Psoas muscle (tissue), 8 donors: ENCODE measurements at places on chromosomes 1 and 21. TPM values are rescaled to one million over a fixed set of nuclear protein-coding genes. Genes with fewer than 3 reads are reported as not detected.
A peak's percentile ranks its signal among the peaks of the same experiment; 100 is the strongest.

DNA sequence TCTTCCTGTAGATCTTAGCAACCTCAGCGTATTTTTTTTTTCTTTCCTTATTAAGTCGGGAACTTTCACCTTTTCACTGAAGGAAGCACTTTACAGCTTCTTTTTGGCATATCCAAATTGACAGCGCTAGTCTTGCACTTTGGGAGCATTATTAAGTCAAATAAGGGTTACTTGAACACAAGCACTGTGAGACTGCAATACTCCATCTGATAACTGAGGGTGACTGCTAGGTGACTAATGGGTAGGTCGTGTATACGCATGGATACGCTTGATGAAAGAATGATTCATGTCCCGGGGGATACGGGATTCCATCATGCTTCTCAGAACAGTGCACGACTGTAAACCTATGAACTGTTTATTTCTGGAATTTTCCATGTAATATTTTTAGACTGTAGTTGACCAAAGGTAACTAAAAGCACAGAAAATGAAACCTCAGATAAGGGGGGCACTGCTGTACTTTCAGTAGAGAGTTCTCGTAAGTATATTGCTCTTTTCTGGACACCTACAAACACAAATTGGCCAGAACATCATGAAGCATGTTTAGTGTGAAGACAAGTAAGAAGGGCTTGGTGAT is 364.7 kb downstream of the SMYD3 start:
- H3K4me1 ChIP-seq = no peaks in the 10 kb centered on the region
- H3K4me3 ChIP-seq = no peak overlapping the region
- no peak overlapping the region for H3K27ac ChIP-seq
- H3K27me3 ChIP-seq = no peaks in the 10 kb centered on the region
- H3K36me3 ChIP-seq = no peaks in the 10 kb centered on the region
- no peak for DNase-seq

DNA sequence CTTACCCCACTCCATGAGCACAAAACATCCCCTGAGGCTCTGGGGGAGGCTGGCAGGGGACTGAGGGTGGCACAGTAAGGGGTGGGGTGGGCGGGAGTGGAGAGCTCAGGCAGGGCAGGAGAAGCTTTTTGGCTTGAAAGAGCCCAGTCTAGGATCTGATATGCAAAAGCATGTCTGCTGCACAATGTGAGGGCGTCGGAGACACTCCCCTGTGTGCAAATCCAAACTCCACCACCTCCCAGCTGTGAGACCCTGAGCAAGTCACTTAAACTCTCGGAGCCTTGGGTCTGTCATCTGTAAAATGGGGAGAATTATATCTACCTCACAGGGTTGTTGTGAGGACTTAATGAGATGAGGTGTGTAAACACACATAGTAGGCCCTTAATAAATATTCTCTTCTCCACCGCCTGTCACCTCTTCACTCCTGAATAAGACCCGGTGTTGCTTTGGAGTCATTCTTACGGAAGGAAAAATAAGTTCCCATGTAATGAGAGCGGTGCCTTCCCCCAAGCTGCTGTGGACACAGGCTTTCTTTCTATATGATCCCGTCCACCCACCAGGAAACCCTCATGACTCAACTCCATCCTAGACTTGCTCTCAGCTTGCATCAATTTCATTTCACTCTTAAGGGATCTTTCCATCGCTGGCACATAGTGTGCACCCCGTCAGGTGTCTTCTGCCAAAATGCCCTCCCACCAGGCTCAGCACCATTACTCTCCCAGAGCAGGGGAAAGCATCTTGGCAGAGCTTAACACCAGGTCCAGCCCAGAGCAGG is 12.5 kb downstream of the KCNN3 start:
- H3K4me3 ChIP-seq = peak overlapping the region; percentile 49
- H3K4me1 ChIP-seq = peaks cover 80% of the 10 kb centered on the region
- H3K27me3 ChIP-seq = no peaks in the 10 kb centered on the region
- no peaks in the 10 kb centered on the region for H3K36me3 ChIP-seq

The ZZZ3 gene
- polyA plus RNA-seq = 8.6 TPM

The FCAMR gene
- polyA plus RNA-seq = not detected

GRCh38 chr1:41573194-41573593 is 88.7 kb upstream of the EDN2 start:
- DNase-seq = no peak
- no peaks in the 10 kb centered on the region for H3K36me3 ChIP-seq
- no peaks in the 10 kb centered on the region for H3K27me3 ChIP-seq
- no peak overlapping the region for H3K27ac ChIP-seq
- H3K4me1 ChIP-seq = no peaks in the 10 kb centered on the region

DNA sequence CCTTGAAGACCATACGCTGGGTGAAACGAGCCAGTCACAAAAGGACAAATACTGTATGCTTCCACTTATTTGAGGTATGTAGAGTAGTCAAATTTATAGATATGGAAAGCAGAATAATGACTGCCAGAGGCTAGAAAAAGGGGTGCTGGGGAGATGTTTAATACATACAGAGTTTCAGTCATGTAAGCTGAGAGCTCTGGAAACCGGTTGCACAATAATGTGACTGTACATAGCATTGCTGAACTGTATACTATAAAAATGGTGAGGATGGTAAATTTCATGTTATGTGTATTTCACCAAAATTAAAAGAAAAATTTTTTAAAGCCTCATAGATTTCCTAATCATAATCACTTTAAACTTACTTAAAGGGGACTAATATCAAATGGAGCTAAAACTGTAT is 110.8 kb downstream of the ZZZ3 start:
- H3K4me3 ChIP-seq = no peak overlapping the region
- no peaks in the 10 kb centered on the region for H3K4me1 ChIP-seq
- DNase-seq = no peak
- H3K36me3 ChIP-seq = no peaks in the 10 kb centered on the region
- no peak overlapping the region for H3K27ac ChIP-seq
- no peaks in the 10 kb centered on the region for H3K27me3 ChIP-seq

DNA sequence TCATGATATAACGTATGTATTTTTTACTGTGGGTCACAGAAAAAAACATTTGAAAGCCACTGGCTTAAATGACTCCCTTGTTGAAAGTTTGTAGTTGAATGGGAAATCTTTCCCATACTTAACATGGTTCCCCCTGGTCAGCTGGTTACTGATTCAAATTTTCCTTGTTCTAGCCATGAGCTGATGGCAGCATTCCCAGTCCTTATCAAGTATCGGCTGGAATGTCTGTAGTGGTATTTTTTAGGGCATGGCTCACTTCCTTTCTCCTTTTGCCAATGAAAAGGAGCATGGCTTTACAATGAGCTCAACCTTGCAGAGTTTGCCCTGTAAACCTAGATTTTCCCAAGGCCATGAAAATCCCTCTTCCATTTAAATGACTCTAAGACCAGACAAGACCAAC is 55.7 kb downstream of the GIPC2 start:
- no peaks in the 10 kb centered on the region for H3K36me3 ChIP-seq
- H3K4me3 ChIP-seq = no peak overlapping the region
- H3K4me1 ChIP-seq = peaks cover 18% of the 10 kb centered on the region
- DNase-seq = no peak
- peak overlapping the region; percentile 69 for H3K27ac ChIP-seq
- no peaks in the 10 kb centered on the region for H3K27me3 ChIP-seq

The WNT4 gene
- polyA plus RNA-seq = 0.18 TPM

DNA sequence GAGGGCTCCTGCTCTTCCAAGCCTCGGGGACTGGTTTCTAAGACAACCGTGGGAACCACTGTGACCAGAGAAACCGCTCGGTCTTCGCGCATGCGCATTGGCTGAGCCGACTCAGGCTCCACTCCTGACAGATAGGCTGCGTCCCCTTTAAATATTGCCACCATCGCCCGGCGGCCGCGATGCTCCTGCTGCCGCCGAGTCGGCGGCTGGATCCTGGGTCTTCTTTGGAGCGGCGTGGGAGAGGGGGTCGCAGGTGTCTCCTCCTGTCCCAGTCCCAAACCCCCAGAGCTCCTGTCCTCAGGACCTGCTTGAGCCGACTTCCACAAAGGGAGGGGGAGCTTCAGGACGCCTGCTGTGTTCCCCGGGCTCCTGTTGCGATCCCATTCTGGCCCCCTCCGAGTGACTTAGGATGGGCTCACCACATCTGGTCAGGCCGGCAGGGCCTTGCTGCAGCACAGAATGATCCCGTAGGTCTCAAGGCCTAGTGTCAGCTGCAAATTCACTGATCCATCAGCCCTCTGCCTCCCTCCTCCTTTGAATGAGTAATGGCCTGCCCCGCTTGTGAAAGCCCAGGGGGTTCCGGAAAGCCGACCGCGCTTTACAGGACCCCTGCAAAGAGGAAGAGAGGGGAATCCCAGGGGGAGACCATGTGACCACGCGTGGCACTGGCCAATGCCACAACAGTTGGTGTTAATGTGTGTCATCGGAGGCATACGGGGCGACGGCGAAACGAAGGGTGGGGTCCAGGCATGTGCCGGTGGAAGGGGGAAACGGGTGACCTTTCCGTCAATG is 683.2 kb upstream of the TPTE start:
- H3K36me3 ChIP-seq = no peaks in the 10 kb centered on the region
- H3K4me1 ChIP-seq = no peaks in the 10 kb centered on the region
- H3K27ac ChIP-seq = no peak overlapping the region
- no peaks in the 10 kb centered on the region for H3K27me3 ChIP-seq
- peak; percentile 53 for DNase-seq

DNA sequence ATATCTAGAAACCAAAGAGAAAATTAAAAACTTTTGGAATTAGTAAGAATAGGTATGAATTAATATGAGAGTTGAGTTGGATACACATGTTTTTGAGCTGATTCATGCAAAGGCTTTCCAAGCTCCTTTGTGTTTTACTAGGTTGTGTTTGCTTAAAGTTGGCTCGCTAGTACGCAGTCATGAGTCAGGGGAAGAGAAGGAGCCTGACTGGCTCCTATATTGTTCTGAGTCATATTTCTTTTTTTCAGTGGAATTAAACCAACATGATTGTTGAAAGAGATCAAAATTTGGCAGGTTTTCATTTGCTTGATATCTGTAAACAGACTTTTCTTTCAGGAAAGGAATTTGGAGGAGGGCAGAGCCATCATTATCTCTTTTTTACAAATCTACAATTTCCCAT is 66.7 kb downstream of the MAGI3 start:
- DNase-seq = no peak
- no peaks in the 10 kb centered on the region for H3K27me3 ChIP-seq
- H3K36me3 ChIP-seq = no peaks in the 10 kb centered on the region
- H3K4me1 ChIP-seq = no peaks in the 10 kb centered on the region

DNA sequence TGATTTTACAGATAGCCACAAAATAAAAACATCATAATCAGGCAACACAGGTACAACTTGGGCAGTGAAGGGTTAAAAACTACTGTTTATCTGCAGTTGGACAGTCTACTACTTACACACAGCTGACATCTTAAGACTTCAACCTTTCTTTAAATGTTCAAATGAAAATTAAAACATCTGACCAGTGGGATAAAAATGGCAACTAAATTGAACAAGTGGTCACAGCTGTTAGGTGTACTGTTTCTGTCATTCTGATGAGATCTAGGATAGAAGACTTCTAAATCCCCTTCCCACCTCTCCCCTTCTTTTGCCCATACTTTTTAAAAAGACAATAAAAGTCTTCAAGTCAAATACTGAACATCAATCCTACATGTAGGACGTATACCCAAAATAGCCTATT is 56.2 kb downstream of the ENAH start:
- peak overlapping the region; percentile 8 for H3K27ac ChIP-seq
- no peaks in the 10 kb centered on the region for H3K27me3 ChIP-seq
- no peak for DNase-seq
- H3K4me1 ChIP-seq = peaks cover 57% of the 10 kb centered on the region
- H3K4me3 ChIP-seq = peak overlapping the region; percentile 23

- DNase-seq = no peak
- no peak overlapping the region for H3K27ac ChIP-seq
- H3K36me3 ChIP-seq = no peaks in the 10 kb centered on the region
- no peaks in the 10 kb centered on the region for H3K27me3 ChIP-seq
These were observed 41.0 kb downstream of the SLX9 start for GRCh38 chr21:44980562-44981489.

GRCh38 chr21:36854391-36854790 is 112.1 kb downstream of the HLCS start:
- H3K36me3 ChIP-seq = no peaks in the 10 kb centered on the region
- H3K27ac ChIP-seq = no peak overlapping the region
- no peaks in the 10 kb centered on the region for H3K27me3 ChIP-seq
- DNase-seq = no peak
- no peak overlapping the region for H3K4me3 ChIP-seq
- no peaks in the 10 kb centered on the region for H3K4me1 ChIP-seq

DNA sequence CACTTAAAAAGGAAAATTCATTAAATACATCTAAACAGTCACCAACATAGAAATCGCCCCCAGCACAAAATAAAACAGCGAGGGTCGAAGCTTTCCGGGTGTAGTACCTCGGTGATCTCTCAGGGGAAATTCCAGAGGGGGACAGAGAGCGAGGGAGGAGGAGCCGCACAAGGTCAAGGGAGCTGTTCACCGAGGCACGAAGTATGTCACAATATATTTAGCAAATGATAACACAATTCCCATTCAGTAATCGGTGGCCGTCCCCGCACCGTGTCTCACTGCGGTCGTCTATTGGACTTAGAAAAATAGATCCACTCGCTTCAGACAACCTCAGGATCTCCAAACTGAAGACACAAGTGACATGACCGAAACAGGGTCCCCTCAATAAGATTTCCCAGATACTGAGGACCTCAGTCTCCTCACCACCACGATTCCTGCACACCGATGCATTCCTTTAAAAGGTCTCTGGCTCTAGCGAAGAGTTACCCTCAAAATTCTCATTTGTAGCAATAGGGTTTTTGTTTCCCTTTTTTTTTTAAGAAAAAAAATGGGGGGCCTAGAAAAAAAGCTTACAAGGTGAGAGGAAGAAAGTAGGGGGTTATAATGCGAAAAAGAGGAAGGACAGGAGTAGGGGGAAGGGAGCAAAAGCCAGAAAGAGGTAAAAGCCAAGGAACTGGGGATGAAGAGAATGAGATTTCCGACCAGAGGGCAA is 1.1 kb downstream of the LPGAT1 start:
- H3K4me3 ChIP-seq = peak overlapping the region; percentile 79
- DNase-seq = peak; percentile 55
- peaks cover 20% of the 10 kb centered on the region for H3K36me3 ChIP-seq
- H3K27ac ChIP-seq = peak overlapping the region; percentile 86
- H3K27me3 ChIP-seq = no peaks in the 10 kb centered on the region
- peaks cover 15% of the 10 kb centered on the region for H3K4me1 ChIP-seq

GRCh38 chr1:48676822-48677221 is 99.9 kb downstream of the BEND5 start:
- no peak overlapping the region for H3K4me3 ChIP-seq
- H3K4me1 ChIP-seq = no peaks in the 10 kb centered on the region
- no peaks in the 10 kb centered on the region for H3K27me3 ChIP-seq
- no peak for DNase-seq

DNA sequence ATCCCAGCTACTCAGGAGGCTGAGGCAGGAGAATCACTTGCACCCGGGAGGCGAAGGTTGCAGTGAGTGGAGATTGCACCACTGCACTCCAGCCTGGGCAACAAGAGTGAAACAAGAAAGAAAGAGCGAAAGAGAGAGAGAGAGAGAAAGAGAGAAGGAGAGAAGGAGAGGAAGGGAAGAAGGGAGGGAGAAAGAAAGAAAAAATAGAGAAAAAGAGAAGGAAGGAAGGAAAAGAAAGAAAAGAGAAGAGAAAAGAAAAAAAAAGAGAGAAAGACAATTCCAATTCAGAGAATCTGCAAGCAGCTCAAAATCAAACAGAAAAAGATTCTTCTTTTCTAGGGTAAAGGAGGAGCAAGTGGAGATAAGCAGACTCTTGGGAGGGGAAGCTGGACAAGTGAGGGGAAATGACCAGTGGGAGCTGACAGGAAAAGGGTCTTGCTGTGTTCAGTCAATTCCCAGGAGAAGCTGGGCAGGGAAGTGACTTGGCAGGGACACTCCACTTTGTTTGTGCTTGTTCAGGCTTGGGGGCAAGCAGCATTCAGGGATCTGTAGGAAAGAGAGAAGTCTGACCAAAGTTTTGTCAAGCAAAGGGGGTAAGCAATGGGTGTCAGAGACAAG is 3.6 kb upstream of the CAPN2 start:
- DNase-seq = no peak
- no peaks in the 10 kb centered on the region for H3K27me3 ChIP-seq
- no peak overlapping the region for H3K27ac ChIP-seq
- H3K4me1 ChIP-seq = peaks cover 32% of the 10 kb centered on the region
- no peaks in the 10 kb centered on the region for H3K36me3 ChIP-seq
